NT2/D1 (cell line): ENCODE measurements at places on chromosomes 5 and 9.

DNA sequence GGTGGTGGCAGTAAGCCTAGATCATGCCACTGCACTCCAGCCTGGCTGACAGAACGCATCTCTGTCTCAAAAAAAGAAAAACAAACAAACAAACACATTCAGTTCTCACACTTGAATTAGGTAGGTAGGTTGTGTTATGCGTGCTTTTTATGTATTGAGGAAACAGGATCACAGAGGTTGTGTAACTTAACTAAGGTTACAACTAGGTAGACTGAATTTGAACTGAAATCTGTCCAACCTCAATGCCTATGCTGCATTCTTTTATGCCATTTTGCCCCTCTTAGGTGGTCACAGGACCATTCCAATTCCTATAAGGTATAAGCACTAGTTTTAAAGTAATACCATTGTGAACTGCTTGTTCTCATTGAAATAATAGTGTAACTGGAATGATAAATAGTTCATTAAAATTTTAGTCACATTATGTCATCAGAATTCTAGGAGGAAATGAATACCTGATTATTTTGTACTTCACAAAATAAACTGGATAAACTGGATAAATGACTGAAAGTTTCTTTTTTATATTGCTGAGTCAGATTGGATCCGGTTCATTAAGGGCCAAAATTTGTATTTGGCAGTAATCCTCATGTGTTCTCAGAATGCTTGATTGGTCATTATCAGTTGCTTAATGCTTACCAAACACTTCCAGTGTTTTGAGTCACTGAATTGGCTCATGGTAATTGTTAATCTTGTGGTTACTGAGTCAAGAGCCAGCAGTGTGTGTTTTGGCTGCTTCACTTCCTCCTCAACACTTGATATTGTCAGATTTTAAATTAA, 7.1 kb downstream of the UBAP1 start:
- no peak for DNase-seq

GRCh38 chr9:112051812-112052211, 123.3 kb downstream of the SUSD1 start:
- no peak for DNase-seq

GRCh38 chr5:137838976-137839375, 28.7 kb upstream of the MYOT start:
- DNase-seq, result no peak

DNA sequence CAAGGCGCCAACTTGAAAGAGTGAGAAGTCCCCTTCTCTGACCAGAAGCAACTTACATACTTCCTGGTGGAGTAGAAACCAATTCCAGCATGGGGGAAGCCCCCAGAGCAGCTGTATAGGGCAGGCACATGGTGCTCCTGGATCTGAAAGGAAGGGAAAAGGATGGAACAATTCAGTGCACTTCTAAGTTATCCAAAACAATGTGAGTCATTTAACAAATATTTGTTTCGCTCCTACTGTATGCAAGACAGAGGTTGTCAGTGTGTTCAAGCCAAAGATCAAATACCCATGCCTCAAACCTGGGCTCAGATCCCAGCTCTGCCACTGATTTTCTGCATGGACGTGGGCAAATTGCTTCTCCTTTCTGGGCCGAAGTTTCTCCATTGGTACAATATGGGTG, 67.1 kb downstream of the LHX2 start:
- DNase-seq, result no peak

DNA sequence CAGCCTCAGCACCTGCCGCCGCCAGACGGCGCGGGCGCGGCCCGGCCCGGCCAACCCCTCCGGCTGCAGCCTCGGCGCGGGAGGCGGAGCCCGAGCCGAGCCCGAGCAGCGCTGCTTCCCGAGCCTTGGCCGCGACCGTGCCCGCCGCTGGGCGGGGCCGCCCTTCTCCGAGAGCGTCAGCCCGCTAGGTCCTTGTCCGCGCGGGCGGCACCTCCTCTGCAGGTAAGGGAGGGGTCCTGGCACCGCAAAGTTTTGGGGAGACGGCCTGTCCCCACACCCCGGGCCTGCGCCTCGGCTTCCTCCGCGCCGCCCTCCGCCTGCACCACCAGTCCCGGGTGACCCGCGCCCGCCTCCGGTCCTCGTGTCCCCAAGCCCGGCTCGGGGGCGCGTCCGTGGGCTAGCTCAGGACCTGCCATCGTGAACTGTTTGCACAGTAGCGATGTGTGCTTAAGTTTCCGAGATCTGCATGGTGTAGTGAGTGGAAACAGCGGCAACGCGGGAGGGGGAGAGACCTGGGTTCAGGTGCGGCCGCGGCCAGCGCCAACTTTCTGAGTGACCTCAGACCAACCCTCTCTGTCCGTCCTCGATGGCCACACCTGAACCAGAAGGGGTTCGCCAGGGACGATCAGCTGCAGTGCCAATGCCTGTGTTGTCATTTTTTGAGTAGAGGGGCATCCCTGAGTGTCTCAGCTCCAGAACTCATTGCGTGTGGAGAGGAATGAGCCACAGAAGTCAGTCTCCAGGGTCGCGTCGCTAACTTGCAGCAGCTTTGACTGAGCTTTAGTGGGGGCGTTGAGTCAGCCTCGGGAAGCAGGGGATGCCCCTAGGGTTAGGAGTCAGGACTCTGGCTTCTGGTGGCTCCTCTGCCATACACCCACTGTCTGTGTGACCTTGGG, at the start of gene FRMPD1:
Gene FRMPD1, plus strand, starts transcription at position 82 of the 896 bp plus-strand sequence. CDS start 41,688 bp downstream, outside the sequence.
- peak; percentile 55 for DNase-seq

GRCh38 chr5:64018966-64019365, 56.7 kb upstream of the HTR1A start:
- DNase-seq, result no peak

DNA sequence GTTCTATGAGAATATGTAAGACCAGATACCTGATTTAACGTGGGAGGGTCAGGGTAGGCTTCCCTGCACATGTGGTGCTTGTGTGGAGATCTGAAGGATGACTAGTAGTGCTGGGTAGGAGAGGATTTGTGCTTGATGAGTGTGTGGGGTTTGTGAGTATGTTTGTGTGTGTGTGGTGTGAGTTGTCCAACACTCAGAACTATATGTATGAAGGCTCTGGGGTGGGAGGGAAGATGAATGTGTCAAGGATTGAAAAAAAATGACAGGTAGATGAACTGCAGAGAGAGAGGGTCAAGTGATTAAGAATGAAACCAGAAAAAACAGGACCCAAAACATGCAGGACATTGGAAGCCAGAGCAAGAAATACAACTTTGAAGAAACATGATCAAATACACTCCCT, 154.6 kb upstream of the NR3C1 start:
- DNase-seq, result no peak

DNA sequence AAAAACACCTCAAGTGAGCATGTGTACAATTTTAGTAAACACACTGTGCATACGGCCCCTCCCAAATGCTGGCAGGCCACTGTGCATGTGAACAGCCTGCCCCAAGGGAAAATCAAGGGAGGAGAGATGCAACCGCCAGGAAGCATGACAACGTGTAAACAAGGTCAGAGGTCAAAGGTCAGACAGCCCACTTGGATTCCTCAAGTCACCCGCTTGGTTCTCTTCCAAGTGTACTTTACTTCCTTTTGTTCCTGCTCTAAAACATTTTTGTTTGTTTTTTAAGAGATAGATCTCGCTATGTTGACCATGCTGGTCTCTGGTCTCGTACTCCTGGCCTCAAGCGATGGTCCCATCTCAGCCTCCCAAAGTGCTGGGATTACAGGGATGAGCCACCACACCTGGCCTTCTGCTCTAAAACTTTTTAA, 126.7 kb upstream of the SHB start:
- DNase-seq, result no peak

DNA sequence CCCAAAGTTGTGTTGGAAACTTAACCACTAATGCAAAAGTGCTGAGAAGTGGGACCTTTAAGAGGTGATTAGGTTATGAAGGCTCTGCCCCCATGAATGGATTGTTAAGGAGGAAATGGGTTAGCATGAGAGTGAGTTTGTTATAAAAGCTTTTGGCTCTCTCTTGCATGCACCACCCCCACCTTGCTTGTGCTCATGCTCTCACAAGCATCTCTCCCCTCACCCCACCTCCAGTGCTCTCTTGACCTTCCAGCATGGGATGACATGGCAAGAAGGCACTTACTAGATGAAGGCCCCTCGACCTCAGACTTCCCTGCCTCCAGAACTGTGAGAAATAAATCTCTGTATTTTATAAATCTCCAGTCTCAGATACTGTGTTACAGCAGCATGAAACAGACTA, 52.8 kb downstream of the RICTOR start:
- DNase-seq, result peak; percentile 15

- no peak for DNase-seq
Measured at GRCh38 chr9:131585375-131585774, 40.1 kb downstream of the PRRT1B start.

DNA sequence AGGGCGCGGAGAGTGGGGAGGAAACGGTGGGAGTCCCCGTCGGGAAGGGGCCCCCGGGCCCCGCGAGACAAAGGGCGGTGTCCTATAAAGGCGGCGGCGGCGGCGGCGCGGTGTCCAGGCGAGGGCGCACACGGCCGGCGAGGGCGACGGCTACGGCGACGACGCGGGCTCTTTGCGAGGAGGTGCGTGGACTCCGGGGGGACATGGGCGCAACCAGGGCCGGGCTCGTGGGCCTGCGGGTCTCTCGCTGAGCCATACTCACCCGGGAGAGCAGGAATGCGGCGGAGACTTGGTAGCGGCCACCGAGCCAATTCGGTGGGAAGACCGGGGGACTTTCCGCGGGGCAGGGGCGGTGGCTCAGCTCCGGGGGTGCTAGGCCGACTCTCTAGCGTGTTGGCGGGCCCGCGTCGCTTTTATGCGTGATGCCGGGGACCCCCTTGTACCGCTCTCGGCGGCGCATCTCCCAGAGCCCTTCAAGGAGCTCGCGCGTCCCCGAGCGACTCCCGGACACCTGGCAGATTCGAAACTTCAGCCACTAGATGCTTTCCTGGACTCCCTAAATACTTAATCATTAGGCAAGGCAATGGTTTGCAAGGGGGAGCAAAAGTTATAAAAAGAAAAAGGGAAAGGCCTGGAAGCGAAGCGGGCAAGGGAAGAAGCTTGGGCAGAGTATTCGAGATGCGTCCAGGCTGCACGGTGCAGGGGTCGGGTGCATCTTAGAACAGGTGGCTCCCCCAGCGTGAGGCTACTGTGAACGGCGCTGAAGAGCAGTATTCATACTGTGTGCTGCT, 5.9 kb upstream of the TAL2 start:
- DNase-seq, result no peak

DNA sequence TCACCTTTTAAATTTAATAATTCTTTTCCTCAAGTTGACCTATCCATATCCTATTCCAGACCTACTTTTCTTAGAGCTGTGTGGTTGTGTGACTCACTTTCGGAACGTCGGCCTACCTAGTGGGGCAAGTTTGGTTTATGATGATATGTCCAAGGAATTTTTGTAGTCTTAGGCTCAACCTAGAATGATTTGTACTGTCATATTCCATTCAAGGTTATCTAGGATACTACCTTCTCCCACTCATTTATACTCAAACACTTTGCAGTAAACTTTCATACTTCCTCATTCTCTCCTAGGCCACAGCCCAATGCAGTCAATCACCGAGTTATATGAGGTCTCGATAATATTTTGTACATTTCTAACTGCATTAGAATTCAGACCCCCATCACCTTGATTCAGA, 61.9 kb downstream of the PIK3R1 start:
- no peak for DNase-seq

GRCh38 chr5:23614422-23614821, 107.0 kb downstream of the PRDM9 start:
- DNase-seq, result no peak

- DNase-seq, result no peak
Measured at GRCh38 chr5:100775533-100775855, 127.6 kb downstream of the ST8SIA4 start.

DNA sequence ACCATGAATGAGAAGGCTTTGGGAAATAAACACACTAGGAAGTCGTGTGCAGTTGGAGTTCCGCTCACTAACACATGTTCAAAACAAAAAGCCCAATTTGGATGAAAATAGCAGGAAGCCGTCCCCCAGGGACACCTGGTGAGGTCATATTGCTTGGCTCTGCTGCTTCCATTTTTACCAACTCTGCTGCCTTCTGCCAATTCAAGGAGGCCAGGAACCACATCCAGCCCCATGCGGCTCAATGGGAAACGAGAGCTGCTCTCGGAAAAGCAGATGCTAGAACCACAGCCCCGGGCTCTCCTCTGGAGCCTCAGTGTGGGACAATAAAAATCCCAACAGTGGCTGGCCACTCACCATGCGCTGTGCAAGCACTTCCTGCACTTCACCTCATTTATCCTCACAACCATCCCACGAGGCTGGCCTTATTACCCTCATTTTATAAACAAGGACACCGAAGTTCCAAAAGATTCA, 13.4 kb downstream of the ADAM19 start:
- no peak for DNase-seq

- no peak for DNase-seq
Measured at GRCh38 chr5:82879089-82879488, 198.1 kb downstream of the TMEM167A start.

DNA sequence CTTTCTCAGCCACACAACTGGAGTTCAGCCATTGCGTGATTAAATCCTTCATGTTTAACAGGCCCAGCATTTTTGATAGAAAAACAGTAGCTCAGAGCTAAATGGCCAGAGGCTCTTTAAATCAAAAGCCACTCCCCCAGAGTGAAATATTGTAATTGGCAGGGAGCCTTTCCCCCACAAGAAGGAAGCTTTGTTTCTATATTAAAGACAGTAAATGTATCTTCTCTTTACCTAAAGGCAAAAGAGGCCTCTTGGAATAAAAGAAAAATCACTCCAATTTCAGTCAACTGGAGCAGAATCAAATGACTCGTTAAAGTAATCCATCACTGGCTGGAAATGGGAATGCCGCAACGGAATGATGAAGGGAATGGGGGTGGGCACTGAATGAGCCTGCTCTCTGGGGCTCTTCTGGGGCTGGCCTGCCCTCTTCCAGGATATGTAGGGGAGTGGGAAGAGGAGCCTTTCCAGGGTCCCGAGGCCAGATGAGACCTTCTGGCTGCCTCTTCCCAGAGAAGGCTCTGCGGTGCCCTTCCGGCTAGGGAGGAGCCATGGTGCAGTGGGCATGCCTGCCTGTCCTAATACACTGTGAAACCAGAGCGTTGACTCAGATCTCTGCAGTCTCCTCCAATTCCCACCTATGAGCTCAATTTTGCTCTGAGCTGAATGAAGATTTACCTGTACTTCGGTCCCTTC, 45.2 kb downstream of the ANKDD1B start:
- DNase-seq, result no peak

DNA sequence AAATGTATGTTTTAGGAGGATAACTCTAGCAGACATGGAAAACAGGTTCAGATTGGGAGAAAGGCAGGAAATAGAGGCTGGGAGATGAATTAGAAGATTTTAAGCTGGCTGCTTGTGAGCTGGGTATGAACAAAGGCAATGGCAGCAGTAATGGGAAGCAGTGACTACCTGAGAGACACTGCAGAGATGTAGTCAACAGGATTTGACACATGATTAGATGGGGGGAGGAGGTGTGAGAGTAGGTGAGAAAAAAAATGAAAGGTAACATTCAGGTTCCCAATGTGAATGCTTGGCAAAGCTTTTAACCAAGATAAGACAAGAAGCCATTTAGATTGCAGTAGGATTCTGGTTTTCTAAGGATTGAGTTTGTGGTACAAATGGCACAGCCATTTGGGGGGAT, 22.8 kb upstream of the IFNE start:
- DNase-seq, result no peak
